ENCODE measurements at places on chromosomes 3 and 15. TPM values are rescaled to one million over a fixed set of nuclear protein-coding genes. Genes with fewer than 3 reads are reported as not detected.

GRCh38 chr3:162863579-162863978 is 1367.0 kb downstream of the OTOL1 start:
- DNase-seq = no peak

GRCh38 chr3:66381626-66382025 is 119.2 kb downstream of the LRIG1 start:
- DNase-seq = no peak

DNA sequence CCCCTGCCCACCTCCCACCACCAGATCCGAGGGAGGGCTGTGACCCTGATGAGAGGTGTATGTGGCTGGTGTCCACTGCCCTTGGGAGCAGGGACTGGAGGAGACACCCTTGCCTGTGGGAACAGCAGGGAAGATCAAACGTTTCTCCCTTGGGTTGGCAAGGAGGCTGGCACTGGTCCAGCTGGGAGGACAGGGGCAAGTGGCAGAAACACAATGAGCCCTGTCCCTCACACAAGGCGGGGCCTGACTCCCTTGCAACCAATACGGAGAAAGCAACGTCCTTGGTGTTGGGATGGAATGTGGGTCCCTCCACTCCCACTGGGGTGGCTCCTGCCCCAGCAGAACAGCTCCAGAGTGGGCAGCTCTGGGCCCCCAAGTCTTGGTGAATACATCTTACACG is 5.2 kb downstream of the HYAL2 start:
- no peak for DNase-seq

DNA sequence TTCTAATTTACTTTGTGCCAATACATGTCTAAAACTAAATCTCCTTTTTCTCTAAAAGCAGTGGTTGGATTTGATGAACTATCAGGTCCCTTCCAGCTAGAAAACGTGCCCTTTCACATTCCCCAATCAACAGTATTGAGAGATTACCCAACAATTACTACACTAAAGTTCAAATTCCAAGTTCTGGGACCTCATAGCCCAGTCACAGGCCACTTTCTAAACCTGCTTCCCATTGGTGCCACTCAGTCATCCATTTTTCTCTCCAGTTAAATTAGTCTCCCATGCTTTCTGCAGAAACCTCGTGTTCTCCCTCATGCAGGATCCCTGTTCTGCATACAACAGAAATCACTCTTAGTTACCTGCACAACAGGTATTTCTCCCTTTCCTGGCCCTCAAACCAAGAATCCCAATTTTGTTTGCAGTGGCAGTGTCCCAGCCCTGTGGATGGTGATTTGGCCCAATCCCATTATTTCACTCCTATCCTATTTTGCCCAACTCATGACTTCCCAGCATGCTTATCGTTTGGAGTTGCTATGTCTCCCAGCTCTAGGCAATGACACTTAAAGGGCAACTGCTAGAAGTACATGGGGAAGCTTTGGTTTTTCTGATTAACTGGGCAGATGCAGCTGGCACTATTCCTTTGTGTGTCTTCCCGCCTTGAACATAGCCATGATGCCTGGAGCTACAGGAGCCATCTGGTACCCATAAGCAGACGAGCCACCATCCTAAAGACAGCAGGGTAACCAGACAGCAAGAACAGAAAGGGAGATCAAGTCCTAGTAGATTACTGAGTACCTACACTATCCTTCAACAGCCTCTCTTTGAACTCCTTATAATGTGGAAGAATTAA is 224.2 kb downstream of the MINAR1 start:
- no peak for DNase-seq

DNA sequence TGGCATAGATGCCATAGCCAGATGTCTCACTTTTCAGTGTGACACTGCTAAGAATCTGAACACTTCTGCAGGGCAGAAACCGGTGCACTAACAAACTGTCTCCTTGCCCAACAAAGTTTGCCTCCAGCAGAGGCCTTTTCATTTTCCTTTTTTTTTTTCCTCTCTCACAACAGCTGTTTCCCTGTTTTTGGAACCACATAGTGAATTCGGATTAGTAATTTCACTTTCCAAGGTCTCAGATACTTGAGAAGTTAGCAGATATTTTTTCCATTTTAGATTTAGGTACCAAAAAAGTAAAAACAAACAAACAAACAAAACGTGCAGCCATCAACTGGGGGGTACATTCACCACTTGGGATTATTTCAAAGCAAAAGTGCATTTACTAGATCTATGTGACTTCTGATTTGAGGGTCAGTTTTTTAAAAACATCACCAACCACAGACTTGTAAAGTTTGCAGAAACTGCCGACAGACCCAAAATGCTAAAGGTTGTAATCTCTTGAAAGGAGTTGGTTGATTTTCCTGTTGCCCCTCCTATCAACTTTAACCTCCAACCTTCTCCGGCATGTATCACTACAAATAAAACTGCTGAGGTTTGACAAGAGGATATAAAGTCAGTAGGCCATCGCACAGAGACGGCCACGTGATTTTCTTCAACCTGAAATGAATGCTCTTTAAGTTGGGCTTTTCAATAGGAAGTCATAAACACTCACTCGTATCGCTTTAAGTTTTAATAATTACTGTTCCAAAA is 169.1 kb downstream of the CDIN1 start:
- DNase-seq = no peak

GRCh38 chr15:31869686-31870307 is 160.5 kb upstream of the CHRNA7 start:
- no peak for DNase-seq

Gene MKRN3
- not detected for total RNA-seq

Gene AKAP13
- 18.3 TPM for total RNA-seq

Gene PFN2
- 354 TPM for total RNA-seq

- peak; percentile 46 for DNase-seq
Measured at GRCh38 chr15:69299943-69300588, 1.4 kb downstream of the PAQR5 start.

Gene ST3GAL6
- total RNA-seq = 0.78 TPM

DNA sequence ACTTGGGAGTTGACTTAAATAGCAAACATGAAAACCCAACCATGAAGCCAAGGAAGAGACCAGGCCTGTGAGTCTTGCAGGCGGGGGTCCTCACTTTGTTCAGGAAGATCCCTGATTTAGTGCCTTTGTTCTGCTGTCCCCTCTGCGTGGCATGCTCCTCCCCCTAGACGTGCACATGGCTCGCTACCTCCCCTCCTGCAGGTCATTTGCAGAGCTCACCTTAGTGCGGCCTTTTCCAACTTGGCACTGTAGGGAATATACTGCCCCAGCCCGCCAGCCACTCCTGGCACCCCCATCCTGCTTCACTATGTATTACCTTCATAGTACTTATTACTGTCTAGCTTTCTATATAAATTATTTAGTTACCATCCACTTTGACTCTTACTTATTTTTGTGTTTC is 18.3 kb downstream of the GXYLT2 start:
- no peak for DNase-seq

- no peak for DNase-seq
Measured at GRCh38 chr3:65558826-65559225, 479.9 kb downstream of the MAGI1 start.

- no peak for DNase-seq
Measured at GRCh38 chr3:186588632-186589031, 18.1 kb downstream of the DNAJB11 start.

DNA sequence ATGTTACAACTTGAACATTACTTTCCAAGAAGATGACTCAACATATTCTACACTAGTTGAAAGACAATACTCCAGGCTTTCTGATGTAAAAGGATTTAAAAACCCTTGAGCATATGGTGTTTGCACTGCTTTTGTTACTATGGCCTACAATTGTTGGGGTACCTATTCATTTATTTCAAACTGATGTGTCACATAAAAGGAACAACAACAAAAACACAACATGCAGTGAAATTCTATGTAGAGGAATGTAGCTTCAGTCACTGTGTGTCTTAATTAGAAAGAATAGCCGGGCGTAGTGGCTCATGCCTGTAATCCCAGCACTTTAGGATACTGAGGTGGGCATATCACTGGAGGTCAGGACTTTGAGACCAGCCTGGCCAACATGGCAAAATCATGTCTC is 1.6 kb downstream of the SPATA16 start:
- DNase-seq = no peak

Measured in Caki2 (cell line).